ENCODE measurements at places on chromosomes 4 and X.

- no peak for DNase-seq
Observed at GRCh38 chr4:107071108-107071507, 35.0 kb upstream of the DKK2 start.

DNA sequence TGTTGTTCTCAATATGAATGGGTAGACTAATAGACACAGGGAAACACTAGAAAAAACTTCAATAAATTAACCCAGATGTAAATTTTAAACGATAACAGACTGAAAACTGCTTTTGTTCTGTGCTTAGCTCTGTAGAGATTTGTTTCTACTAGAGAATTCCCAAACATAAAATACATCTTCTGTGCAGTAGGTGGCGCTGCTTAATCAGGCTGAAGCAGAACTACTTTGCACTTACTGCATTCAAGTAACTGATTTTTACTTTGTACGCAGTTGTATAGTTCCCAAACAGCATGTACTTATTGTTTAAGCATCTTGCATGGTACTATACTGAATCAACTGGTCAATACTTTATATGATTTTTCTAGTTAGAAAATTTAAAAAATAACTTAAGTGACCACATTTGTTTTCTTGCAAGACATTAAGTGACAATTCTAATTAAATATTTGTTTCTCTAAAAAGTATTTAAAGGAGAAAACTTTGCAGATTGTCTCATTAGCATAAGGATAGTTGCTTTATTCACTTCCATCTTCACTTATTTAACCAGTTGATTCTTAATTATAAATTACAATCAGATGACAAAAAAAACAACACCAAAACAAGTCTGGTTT lies 490.6 kb downstream of the IL15 start:
- DNase-seq, result peak; percentile 77

DNA sequence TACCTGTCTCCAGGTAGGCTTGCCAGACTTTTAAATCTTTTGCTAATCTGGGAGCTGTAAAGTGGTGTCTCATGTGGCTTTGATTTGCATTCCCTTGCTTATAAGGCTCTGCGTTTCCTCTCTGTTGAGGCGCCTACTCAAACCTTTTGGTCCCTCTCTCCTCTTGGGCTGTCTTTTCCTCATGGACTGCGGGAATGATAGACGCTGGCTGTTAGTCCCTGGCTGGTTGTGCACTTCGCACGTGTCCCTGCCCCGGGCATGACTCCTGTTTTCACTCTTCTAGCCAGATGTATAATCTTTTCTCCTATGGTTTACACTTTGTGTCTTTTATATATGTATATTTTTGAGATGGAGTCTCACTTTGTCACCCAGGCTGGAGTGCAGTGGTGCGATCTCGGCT lies 39.7 kb downstream of the RGS12 start:
- no peak for DNase-seq

DNA sequence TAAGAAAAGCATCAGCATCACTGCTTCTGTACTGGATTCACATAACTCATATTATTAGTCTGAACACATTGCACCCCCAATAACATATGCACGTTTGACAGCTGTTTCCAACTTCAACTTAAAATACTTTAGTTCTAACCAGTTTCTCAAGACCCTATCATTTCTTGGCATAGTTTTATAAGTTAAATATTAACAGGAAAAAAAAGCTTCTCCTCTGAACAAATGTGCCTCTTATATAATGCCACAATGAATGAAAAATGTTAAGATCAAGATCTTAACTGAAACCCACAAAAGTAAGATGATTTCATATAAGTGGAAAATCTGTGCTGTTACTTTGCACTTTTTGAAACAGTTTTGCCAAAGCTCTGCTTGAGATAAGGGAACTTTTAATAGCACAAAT lies 652.8 kb upstream of the FAM241A start:
- no peak for DNase-seq

DNA sequence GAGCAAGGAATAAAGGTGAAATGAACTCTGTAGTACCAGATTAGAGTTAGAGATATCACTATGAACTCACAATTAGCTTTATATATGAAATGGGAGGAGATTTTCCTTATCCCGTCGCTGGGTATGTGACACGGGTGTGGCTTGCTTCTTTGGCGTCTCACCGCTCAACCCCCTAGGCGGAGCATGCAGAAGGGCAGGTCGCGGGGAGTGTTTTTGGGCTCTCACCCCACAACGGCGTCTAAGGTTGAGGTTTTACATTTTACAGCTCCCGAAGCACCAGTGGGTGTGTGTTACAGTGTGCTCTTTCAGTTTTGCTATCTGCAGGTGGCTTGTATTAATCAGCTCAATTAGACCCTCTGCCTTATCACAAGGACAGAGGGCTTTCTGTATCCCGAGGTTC lies 42.1 kb upstream of the MAGEB10 start:
- DNase-seq, result no peak

DNA sequence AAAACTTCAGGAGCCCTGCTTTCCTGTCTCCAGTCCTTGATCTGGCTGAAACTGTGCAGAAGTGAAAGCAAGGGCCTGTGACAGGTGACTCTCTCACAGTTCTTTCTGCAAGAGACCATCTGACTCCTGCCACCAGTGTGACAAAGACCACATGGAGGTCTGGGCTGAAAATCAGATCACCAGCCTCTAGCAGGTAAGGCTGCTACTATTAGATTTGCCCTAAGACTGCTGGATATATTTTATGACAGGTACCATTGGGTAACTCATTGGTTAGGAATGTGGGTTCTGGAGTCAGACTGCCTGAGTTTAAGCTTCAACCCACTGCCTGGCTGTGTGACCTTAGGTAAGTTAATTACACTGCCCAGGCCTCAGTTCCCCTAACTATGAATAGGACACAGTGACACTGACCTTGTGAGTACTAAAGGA lies 163.3 kb upstream of the SLC7A11 start:
- DNase-seq, result no peak

GRCh38 chrX:119398587-119398973 lies 556 bp upstream of the SLC25A43 start:
- no peak for DNase-seq

DNA sequence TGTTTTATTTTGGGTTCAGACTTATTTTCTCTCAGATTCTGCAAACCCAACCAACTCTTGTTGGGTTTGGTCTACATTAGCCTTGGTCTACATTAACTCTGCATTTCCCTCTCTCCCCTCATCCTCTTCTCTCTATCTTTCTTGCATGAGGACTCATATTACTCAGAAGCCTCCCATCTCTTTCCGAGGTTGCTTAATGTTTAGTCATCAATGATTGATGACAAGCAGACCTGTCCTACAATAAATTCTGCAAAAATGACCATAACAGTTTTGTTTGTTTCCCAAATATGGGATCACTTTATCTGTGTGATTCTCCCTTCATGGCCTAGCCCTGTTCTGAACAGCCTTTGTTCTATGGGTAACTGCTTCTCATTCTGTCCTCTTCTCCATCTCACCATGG lies 75.2 kb downstream of the GABRB1 start:
- DNase-seq, result no peak

GRCh38 chr4:39363773-39364393 lies 2.3 kb downstream of the RFC1 start:
- no peak for DNase-seq

- DNase-seq, result peak; percentile 44
Observed at GRCh38 chr4:8594097-8595038, 1.8 kb downstream of the CPZ start.

GRCh38 chr4:6509587-6509986 lies 37.2 kb upstream of the PPP2R2C start:
- peak; percentile 2 for DNase-seq

GRCh38 chrX:17655211-17656034 lies 81.9 kb upstream of the SCML1 start:
- DNase-seq, result no peak

- no peak for DNase-seq
Observed at GRCh38 chr4:13918991-13919441, 291.5 kb upstream of the BOD1L1 start.

- DNase-seq, result no peak
Observed at GRCh38 chr4:53855581-53856250, 208.7 kb downstream of the CHIC2 start.

GRCh38 chr4:172547724-172548123 lies 620.9 kb upstream of the GALNT7 start:
- DNase-seq, result no peak

- no peak for DNase-seq
Observed at GRCh38 chr4:114466299-114466698, 132.3 kb upstream of the UGT8 start.

GRCh38 chr4:31737419-31737818 lies 1017.2 kb downstream of the PCDH7 start:
- no peak for DNase-seq

DNA sequence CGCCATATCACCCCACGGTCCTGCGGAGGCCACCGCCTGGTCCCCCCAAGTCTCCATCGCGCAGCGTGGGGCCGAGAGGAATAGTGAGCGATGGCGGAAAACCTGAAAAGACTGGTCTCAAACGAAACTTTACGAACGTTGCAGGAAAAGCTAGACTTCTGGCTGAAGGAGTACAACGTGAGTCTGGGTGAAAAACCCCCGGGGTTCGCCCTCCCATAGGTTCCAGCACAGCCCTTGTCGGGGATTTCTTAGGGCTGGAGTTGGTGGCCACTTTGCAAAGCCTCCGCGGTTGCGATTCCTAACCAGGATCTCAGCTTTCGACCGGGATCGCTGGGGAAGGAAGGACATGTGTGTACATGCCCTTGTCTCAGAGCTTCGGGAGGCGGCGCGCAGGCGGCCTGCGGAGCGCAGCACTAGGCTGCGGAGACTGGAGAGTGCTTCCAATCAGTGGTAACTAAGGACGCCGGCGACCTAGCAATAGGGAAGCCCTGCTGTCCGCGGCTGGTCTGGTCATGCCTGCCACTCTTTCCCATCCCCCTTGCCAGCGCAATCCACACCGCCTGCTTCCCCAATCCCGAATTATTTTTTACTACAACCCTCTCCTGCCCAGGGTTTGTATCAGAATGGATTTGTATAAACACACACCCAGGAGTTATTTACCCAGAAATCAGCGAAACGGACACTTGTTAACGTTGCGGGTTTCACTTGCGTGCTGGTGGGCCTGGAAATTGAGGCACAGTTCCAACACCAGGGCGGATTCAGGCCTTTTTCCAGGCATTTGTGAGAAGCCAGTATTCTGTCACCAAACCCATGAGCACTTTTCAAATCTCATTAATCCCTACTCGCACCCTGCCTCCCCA lies 741 bp downstream of the SPATA18 start:
- no peak for DNase-seq

- no peak for DNase-seq
Observed at GRCh38 chr4:59553721-59554091, 1646.4 kb upstream of the ADGRL3 start.

DNA sequence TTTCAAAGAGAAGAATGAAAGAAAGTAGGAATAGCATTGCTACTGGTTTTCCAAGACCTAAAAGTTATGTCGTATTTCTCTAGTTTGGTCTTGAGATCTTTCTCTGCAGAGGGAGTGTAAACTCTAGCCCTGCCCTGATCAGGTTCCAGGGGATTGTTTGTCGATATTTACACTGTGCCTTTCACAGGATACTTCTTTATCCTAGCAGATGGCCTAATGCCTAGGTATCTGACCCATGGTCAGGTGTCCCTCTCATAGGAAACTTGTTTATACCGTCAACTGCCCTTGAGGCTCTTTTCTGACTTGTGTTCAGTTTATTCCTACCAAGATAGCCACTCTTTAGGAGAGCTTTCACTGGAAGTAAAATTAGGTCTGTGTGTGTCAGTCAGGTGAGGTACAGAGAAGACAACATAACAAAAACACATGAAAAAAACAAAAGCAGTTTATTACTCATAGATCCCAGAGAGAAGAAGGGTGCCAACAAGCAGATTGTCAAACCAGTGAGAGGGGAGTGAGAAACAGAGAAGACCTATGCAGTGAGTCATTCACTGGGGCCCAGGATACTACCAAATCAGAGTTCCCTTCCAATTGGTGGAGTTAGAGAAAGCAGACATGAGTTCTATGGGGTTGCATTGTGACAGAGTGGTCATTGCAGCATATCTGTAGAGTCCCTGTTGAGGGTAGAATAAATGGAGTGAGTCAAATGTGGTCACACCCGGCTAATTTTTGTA lies 40.6 kb upstream of the THOC2 start:
- no peak for DNase-seq

DNA sequence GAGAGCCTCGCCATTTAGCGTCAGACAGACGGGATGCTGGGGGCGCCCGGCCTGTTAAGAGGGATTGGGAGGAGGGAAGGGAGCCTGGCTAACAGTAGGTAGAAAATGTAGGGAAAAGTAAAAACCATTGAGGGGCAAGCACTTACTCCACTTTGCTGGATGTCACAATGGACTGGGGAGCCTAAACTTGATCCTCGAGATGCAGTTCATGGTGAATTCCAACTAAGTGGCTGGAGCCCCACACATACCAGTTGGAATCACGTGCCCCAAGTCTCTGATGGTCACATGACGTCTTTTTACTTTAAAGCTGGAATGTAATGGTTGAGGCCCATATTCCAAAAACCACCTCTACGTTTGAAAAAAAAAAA lies 1.5 kb downstream of the PLS3 start:
- DNase-seq, result no peak

- no peak for DNase-seq
Observed at GRCh38 chr4:10007793-10008608, 13.3 kb downstream of the SLC2A9 start.

- DNase-seq, result no peak
Observed at GRCh38 chr4:100062921-100063320, 112.8 kb upstream of the H2AZ1 start.

DNA sequence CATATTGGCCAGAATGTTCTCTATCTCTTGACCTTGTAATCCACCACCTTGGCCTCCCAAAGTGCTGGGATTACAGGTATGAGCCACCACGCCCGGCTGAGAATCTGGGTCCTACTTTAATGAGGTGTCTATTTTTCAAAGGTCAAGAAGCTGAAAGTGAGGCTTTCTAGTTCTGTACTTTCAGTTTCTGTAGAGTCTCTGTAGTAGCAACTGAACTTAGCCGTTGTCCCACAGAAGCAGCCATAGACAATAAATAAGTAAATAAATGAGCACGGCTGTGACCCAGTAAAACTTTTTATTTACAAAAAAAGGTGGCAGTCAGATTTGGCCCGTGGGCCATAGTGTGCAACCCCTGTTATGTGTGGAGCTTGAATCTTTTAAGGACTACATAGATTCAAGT lies 92.0 kb downstream of the FNIP2 start:
- no peak for DNase-seq

All from activated CD4-positive, alpha-beta T cell treated with anti-CD3 and anti-CD28 coated beads, Interleukin-2, amount 10 ng/mL, durations not matched to agents 7 days and 5 days (primary cell).